Activated CD8-positive, alpha-beta memory T cell treated with anti-CD3 and anti-CD28 coated beads for 36 hours (primary cell): ENCODE measurements at places on chromosomes 3 and 15. TPM values are rescaled to one million over a fixed set of nuclear protein-coding genes. Genes with fewer than 3 reads are reported as not detected.

The CYP1A2 gene
- not detected for total RNA-seq

The GRAMD2A gene
- total RNA-seq: not detected

The MBD4 gene
- 46.1 TPM for total RNA-seq

The FANCD2OS gene
- total RNA-seq: not detected

The TAGLN3 gene
- total RNA-seq: 0.57 TPM

The ALDH1L1 gene
- total RNA-seq: not detected

The CCNB2 gene
- 40.6 TPM for total RNA-seq

The PIF1 gene
- total RNA-seq: 27.8 TPM

The C3orf49 gene
- not detected for total RNA-seq

The TRH gene
- total RNA-seq: not detected
